ENCODE measurements at places on chromosomes 4 and X.
A peak's percentile ranks its signal among the peaks of the same experiment; 100 is the strongest.

GRCh38 chrX:20313899-20314298 lies 47.2 kb upstream of the RPS6KA3 start:
- DNase-seq, result no peak

DNA sequence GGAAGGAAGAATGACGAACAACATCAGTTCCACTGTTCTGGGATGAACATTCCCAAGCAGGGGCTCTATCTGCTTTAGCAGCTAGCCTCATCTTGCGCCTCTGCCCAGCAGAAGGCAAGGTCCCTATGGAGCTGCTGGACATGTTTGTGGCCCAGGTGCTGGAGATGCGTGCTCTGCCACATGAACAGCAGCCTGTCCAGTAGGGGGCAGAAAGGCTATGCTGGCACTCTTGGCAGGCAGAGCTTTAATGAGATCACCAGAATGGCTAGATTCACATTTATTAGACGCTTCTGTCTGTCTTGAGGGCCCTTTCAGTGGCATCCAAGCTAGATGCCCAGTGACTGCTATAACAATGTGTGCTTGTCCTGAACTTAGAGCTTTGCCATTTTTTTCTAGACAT lies 1826.0 kb downstream of the STIM2 start:
- peak; percentile 24 for DNase-seq

- no peak for DNase-seq
Measured at GRCh38 chr4:147620315-147620714, 3.1 kb downstream of the TMEM184C start.

DNA sequence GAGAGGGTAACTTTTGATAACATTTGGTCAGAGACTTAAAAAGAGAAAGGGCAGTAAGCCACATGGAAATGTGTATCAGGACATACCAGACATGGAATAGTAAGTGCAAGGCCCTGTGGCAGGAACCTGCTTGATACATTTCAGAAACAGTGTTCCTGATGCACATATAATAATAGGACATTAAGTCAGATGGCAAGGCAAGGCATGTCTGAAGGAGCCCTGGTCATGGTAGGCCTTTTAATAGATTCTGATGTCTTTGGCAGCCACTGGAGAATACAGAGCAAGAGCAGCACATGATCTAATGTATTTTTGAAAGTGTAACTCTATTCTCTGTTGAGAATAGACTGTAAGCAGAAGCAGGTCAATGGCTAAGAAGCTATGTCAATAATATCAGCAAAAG lies 279.7 kb downstream of the CAMK2D start:
- no peak for DNase-seq

DNA sequence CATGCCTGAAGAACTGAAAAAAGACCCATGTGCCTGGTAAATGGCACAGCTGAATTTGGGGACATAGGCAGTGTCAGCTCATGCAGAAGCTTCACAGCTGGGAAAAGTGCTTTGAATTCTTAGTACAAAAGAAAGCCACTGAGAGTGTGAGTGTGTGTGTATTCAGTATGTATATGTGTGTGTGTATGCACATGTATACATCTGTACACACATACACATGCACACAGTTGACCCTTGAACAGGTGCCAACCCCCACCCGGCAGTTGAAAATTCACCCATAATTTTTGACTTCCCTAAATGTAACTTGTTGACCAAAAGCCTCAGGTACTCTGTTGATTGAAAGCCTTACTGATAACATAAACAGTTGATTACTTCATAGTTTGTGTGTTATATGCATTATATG lies 49.5 kb upstream of the ENPP6 start:
- DNase-seq, result no peak

Measured in eye (tissue), 1 donor.